Motor neuron (in vitro differentiated cells): ENCODE measurements at places on chromosomes 4 and X. TPM values are rescaled to one million over a fixed set of nuclear protein-coding genes. Genes with fewer than 3 reads are reported as not detected.

DNA sequence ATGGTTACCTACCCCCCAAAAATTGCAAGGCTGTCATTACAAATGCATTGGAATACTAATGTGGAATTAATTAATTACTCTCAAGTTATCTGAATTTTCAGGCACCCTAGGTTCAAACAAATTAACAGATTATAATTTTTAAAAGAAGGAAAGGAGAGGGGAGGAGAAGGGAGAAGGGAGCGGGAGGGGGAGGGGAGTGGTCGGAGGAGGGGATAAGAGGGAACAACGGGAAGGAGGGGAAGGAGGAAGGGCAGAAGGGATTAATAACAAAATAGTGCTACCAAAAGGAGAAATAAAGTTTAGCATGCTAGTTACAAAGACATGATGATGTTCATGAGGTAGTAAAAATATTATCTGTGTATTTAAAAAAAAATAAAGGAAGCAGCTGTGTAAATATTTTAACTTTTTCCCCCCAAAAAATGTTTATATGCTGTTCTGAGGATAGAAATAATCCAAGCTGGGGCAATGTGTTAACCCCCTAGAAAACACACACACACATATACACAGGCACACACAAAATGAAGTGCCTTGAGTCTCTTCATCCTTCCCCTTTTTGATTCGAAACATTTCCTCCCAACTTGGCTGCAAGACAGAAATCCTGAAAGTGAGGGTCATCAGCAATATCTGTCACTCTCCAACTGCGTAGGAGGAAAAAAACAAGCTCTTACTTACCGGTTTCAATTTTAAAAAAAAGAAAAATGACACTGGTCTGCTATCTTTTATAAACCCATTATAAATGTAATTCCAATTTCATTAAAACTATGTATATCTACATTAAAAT lies 58.8 kb downstream of the PPP3CA start:
- no peak for ATAC-seq

GRCh38 chr4:67328018-67328278 lies 217.4 kb downstream of the CENPC start:
- no peak for ATAC-seq

CC2D2A gene
- total RNA-seq = 11.0 and 13.6 TPM in 2 replicates

SMARCAD1 gene
- 47.9 and 55.8 TPM in 2 replicates for total RNA-seq

GABRQ gene
- 0.39 and 0.43 TPM in 2 replicates for total RNA-seq

- no peak for ATAC-seq
Measured at GRCh38 chr4:44145868-44146267, 302.7 kb downstream of the KCTD8 start.

ASMT gene
- 0.29 TPM in 1 of 2 replicates, not detected in the other for total RNA-seq

SERTM2 gene
- total RNA-seq = 4.3 and 4.4 TPM in 2 replicates

DSPP gene
- 0.46 TPM in 1 of 2 replicates, not detected in the other for total RNA-seq

FOXR2 gene
- 0.14 and 0.36 TPM in 2 replicates for total RNA-seq

GRCh38 chrX:114050075-114050796 lies 533.6 kb upstream of the HTR2C start:
- ATAC-seq = no peak

- peak; percentile 57 for ATAC-seq
Measured at GRCh38 chrX:42188730-42189129, 265.4 kb upstream of the CASK start.

DNA sequence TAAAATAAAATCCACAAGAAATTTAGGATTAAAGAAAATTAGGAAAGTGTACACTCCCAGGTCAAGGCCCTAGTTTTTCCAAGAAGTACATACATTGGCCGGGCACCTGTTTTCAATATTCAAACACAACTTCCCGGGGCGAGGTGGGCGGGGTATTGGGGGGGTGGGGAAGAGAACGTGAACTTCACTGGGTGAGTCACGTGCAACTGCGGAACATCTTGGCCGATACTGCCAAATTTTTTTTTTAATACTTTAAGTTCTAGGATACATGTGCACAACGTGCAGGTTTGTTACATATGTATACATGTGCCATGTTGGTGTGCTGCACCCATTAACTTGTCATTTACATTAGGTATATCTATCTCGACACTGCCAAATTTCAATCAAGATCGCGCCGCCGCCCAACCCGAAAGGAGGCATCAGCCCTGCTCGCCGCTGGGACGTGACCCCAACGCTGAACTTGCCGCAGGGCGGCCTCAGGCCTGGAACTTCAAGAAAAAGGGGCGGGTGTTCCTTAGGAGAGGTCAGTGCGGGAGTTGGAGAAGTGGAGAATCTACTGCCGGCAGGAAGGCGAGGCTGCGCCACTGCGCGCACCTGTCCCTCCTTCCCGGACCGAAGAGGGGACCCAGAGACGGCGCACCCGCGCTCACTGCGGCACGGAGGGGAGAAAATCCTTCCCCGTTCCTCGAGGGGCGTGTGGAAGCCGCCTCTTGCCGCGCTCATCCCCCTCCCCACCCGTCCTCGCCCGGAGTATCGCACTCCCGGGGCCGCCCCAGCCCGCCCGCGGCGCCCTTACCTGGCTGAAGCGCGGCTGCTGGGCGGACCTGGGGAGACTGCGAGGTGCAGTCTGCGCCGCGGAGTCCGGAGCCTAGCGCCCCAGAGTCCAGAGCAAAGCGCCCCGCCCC lies at the start of gene TEC:
TEC (minus strand) TSS at position 883 of the 905 bp plus-strand sequence. CDS start 41,224 bp downstream, outside the sequence.
- ATAC-seq = peak; percentile 63

DNA sequence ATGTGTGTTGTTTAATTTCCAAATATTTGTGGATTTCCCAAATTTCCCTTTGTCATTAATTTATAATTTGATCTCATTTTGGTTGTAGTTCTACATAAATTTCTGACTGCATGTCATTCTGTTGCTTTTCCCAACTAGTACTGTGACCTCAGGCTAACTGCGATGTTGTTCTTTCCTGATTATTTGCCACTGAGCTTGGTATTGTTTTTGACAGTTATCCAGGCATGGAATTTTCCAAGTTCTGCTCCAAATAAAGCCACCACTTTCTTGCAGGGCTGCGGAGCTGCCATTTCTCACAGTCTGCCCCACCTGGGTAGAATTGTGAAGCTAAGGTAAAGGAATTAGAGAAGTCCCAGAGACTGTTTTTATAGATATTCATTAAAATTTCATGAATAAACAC lies 328.8 kb downstream of the ZNF674 start:
- ATAC-seq = no peak

ZFYVE28 gene
- 4.6 and 5.1 TPM in 2 replicates for total RNA-seq

DNA sequence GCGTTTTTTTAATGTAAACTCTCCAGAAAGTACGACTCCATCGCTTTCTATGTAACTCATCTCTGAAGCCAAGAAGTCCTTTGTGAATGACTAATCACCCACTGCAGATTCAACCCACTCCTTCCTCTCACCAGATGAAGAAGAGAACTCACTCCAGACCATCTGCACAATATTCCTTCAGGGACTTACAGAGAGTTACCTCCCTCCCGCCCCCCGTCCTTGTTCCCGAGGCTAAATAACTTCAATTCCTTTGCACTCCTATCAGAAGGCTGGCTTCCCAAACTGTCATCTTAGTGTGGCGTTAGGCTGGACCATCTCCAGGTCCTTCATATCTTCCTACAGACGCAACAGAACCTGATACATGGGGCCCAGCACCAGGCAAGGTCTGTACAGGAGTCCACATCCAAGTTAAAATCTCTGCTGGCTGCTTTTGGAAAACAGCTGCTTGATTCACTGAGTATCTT lies 82.4 kb downstream of the AFAP1 start:
- no peak for ATAC-seq

DNA sequence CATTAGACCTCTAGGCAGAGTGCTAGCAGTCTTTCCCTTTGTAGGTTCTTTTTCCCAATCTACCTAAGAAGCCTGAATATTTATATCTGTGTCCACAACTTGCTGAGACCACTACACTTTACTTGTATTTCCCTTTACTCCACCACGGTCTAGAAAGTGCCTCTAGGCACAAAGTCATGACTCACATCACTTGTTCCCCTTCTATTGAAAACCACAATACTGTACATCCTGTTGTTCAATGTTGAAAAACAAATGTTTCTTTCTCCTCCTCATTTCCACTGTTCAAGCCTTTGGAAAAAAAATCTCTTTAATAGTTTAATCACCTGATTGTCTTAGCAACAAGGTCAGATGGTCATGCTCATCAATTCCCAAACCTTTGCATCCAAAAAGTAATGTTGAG lies 326.7 kb downstream of the GUCY2F start:
- ATAC-seq = no peak

GRCh38 chr4:182671749-182672148 lies 245.4 kb downstream of the DCTD start:
- ATAC-seq = no peak

GRCh38 chr4:41524425-41524824 lies 13.5 kb upstream of the LIMCH1 start:
- ATAC-seq = peak; percentile 97

DNA sequence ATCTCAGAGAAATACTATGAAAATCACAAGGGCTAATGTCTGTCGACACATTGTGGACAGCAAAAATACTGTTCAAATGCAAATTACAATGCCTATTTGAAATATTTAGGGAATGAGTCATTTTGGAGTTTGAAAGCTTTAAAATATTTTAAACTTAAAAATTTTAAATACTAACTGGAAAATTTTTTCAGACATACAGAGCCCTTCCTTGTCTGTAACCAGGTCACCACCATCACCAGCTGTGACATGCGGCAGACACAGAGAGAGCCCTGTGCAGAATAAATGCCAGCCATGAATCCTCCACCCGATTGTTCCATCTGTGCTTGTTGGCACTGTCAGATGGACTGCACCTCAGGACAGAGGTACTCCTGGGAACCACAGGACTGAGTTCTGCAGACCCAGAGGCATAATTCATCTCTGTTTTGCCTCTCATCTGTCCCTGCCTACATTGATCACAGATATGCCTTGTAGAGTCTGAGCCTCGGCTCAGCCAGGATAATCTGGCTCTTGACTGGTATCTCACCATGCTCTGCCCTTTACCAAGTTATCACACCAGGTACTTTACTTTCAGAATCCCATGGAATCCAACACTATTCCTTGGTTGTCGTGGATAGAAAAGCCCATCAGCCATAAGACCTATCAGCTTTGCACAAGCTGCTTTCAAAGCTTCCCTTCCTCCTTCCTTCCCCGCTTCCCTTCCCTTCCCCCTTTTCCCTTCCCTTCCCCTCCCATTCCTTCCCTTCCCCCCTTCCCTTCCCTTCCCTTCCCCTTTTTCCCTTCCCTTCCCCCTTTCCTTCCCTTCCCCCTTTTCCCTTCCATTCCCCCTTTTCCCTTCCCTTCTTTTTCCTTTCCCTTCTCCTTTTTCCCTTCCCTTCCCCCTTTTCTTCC lies 67.2 kb downstream of the TBC1D9 start:
- ATAC-seq = peak; percentile 9

DNA sequence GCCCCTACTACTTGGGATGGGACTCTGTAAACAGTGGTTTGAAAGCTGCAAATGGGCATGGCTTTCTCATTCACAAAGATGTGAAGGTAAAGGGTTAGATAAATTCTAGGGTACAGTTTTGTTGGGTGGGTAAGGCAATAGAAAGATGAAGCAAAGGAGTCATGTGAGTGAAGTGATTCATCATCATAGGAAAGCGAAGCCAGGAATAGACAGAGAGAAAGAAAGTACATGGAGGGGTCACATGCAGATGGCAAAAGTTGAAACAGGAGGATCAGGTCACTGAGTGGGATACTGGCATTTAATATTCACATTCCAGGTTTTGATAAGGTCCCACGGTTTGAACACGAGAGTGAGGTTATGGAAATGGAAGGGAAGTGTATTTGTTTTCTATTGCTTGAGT lies 8.2 kb upstream of the ABCG2 start:
- ATAC-seq = peak; percentile 79

GRCh38 chrX:50204364-50204899 lies at the start of gene CCNB3:
TSS of gene CCNB3 (plus strand) at chrX:50204765. CDS start at chrX:50285164, 80,399 bp downstream.
- ATAC-seq = peak; percentile 97

- ATAC-seq = peak; percentile 65
Measured at GRCh38 chr4:17721496-17722355, 59.7 kb downstream of the FAM184B start.
